NK-92 treated with Interleukin-12 subunit alpha and Interleukin-12 subunit beta, amount 100 ng/mL, for 24 hours (cell line): ENCODE measurements at places on chromosomes 16 and 17.

DNA sequence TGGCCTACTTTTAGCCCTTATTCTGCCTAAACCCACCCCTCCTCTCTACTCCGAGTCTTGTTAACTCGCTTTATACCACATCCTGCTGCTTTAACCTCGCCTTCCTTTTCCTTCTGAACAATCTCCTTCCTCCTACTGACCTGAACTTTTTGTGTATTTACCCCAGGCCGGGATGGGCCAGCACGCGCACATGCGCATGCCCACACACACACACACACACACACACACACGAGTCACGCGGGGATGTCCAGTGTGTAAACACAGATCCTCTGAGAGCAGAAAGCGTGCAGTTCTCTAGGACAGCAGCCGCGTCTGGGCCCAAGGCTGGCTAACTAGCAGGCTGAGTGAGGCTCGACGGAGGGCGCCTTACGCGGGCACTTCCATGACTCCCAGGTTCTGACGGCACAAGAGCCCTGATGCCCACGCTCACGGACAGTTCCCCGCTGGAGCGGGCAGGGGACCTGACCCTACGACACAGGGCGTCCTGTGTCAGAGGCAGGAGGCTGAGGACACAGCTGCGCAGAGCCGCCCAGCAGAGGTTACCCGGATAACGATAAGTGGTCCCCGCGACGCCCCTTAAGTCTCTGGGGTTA lies 610 bp downstream of the PIK3R5 start:
- DNase-seq = no peak

DNA sequence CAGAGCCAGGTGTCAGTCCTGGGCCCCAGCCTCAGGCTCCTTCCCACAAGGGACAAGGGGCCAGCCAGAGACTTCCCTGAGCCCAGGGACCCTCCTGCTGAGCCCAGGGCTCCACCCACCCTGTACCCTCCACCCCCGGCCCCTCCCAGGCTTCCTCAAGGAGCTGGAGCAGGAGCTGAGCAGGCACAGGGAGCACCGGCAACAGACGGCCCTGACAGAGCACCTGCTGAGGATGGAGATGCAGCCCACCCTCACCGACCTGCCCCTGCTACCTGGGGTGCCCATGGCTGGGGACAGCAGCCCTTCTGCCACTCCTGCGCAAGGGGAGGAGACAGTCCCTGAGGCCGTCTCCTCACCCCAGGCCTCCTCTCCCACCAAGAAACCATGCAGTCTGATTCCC lies 4.5 kb downstream of the SCRN2 start:
- no peak for DNase-seq

- no peak for DNase-seq
Measured at GRCh38 chr16:48126801-48127644, 28.8 kb downstream of the ABCC12 start.

- no peak for DNase-seq
Measured at GRCh38 chr16:2163211-2163881, 7.8 kb downstream of the TRAF7 start.

DNA sequence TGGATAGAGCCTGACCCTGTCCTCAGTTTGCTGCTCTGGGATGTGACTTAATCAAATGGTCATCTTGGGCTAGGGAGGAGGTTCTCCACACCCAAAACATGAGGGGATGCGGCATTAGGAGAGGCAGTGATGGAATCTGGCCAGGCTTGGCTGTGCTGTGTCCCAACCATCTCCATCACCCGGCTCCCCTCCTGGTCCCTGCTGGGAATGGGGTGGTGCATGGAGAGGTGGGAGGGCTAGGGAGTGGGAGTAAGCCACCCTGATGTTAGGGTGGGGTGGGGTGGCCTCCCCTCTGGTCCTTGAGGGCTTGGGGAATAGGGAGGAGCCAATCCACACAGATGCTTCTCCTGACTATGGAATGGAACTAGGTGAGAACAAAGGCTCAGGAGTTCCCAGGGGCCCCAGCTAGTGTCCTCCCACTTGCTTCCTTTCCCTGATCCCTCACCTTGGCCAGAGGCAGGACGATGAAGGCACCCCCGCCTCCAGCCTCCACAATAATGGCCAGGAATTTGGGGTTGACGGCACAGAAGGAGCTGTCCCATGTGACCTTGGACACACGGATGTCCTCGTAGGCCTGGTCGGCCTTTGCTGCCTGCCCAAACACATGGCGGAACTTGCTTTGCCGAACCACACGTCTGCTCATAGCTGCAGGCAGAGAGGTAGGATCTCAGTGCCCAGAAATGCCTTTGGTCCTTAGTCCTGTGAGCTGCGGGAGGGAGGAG lies 1.8 kb downstream of the CORO6 start:
- no peak for DNase-seq

- DNase-seq = no peak
Measured at GRCh38 chr17:68777243-68777855, 176.2 kb upstream of the FAM20A start.
